ENCODE measurements at places on chromosomes 16 and 17. TPM values are rescaled to one million over a fixed set of nuclear protein-coding genes. Genes with fewer than 3 reads are reported as not detected.

DNA sequence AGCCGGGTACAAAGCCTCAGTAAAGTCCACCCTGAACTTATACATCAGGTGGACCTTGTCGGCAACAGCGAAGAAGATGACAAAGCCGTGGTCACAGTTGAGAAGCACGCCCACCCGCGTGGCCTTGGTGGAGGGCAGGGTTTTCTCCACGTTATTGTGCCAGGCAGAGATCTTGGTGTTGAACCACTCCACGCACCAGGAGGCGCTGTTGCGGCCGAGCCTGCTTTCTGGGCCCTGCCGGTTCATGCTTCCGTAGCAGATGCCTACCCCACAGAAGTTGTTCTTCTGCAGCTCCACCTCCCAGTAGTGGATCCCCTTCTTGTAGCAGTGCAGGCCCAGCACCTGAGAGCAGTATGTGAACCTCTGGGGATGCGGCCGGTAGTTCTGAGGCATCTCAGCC, 22.1 kb downstream of the TRIM25 start:
- DNase-seq, result peak; percentile 64

- no peak for DNase-seq
Measured at GRCh38 chr17:77286641-77287431, 146.1 kb downstream of the SEC14L1 start.

- DNase-seq, result no peak
Measured at GRCh38 chr17:50953831-50954601, 87.9 kb upstream of the TOB1 start.

DNA sequence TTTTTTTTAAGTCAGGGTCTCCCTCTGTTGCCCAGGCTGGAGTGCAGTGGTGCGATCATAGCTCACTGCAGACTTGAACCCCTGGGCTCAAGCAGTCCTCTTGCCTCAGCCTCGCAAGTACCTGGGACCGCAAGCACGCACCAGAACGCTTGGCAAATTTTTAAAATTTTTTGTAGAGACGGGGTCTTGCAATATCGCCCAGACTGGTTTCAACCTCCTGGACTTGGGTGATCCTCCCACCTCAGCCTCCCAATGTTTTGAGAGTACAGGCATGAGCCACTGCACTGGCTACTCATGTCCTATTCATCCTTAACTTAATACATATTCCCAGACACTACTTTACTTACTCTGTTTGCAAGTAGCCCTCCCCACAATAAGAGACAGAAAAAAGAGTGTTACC, 16.3 kb upstream of the RBL2 start:
- no peak for DNase-seq

- DNase-seq, result no peak
Measured at GRCh38 chr16:18959031-18959505, 24.7 kb upstream of the TMC7 start.

C17orf78 gene
- not detected for total RNA-seq

NTN1 gene
- total RNA-seq, result 1.2 TPM

ZNF750 gene
- not detected for total RNA-seq

LRRC75A gene
- total RNA-seq, result 0.41 TPM

SLC6A4 gene
- total RNA-seq, result not detected

CLEC18A gene
- total RNA-seq, result 1.8 TPM
